Stimulated activated CD8-positive, alpha-beta memory T cell treated with anti-CD3 and anti-CD28 coated beads, Interleukin-2, amount 100 ng/mL, for 1 hour (primary cell): ENCODE measurements at places on chromosomes 6 and 20.

DNA sequence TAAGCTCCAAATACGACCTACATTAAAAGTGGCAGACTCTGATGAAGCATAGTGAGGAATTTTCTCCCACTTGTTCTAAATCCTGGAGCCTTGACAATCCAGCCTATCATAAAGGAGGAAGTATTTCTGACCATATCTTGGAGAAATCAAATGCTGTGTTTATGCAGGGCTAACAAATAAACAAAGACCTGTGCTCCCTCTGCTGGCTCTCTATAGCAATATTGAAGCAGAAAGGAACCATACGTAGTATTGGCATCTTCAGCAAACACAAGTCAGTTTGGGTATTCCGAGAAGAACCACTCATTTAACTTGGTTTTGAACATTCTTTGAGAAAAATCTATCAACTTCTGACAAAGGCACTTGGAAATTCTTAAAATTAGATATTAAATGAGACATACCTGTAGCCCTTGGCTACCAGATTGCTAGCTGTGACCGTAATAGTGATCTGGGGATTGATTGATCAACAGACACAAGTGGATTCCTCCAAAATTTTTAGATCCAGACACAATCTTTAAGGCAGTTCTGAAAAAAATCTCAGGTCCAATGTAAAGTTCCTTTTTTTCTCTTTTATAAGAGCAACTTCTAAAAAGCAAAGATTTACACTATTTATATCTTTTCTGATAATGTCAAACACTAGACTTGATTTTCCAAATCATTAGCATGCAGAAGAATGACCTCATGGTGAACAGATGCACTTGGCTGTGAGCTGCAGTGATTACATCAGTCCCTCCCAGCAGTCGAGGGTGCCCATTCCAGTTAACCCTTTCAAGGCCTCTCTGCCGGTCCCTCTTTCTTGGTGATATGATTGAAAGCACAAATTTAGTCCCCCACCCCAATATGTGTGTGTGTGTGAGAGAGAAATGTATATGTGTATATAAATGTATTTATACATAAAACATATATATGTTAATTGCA, 40.2 kb downstream of the INSM1 start:
- no peak for DNase-seq

- DNase-seq: no peak
These were observed 10.0 kb downstream of the SNX5 start for GRCh38 chr20:17958373-17959256.

DNA sequence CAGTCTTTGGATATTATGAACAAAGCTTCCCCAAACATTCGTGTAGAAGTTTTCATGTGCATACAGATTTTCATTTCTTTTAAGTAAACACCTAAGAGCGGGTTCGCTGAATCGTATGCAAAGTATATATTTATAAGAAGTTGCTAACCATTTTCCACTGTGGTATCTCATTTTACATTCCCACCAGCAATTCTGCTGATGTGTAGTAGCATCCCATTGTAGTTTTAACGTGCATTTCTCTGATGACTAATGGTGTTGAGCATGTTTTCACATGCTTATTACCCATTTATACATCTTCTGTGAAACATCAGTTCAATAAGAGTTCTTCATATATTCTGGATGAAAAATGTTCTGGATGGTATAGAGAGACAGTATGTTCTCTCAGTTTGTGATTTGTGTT, 97.4 kb downstream of the IYD start:
- DNase-seq: no peak

DNA sequence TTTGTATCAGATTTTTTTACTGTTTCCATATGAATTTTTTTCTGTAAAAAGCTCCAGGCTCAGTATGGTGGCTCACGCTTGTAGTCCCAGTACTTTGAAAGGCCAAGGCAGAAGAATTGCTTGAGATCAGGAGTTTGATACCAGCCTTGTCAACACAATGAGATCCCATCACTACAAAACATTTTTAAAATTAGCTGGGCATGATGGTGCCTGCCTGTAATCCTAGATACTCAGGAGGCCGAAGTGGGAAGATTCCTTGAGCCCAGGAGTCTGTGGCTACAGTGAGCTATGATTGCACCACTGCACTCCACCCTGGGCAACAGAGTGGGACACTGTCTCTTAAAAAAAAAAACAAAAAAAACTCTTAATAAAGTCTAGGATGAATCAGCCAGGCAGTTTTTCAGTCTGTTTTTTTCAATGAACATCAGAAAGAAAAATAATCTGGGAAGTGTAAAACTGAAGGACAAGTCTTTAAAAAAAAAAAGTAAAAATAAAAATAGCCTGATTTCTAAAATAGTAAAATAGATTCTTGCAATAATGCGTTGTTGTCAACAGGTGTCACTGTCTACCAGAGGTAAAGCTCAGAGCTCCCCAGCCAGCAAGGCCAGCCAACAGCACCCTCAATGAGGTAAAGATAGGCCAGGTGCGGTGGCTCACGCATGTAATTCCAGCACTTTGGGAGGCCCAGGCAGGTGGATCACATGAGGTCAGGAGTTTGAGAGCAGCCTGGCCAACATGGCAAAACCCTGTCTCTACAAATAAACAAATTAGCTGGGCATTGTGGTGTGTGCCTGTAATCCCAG, 9.3 kb upstream of the ATG5 start:
- DNase-seq: peak; percentile 17

DNA sequence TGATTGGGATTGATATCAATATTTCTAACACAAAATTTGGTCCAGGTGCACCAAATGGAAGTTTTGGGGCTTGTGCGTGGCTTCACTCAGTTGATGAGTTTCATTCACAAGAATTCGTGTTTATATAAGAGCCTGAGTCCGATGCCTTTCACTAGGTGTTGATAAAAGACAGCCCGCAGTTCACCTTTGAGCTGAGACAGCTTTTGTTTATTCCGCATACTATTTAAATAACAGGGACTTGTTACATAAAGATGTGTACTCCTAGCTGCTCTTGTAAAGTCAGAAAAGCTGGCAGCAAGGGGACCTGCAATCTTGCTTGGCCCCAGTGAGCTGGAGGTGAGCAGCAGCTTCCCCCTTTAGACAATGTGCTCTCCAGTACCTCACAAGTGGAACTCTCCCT, 19.0 kb upstream of the NRN1 start:
- DNase-seq: no peak

GRCh38 chr20:42204109-42204660, 586.0 kb upstream of the CHD6 start:
- no peak for DNase-seq

DNA sequence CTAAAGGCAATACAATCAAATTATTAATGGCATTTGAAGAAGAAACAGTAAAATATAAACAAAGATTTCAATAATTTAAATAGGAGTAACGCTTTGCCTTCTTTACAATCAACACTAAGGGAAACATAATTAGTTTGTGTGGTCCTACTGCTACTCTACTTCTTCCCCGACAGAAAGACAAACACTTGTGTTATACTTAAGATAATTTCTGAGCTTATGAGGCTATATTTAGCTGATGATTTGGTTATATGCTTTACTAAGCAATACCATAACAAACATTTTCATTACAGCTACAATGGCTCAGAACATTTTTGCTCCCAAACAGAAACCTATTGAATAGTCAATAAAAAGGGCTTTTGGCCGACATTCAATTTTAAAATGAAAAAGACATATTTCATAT, 1217.2 kb upstream of the GJE1 start:
- DNase-seq: no peak

- DNase-seq: no peak
These were observed 13.4 kb downstream of the NAPB start for GRCh38 chr20:23407781-23408464.

- DNase-seq: no peak
These were observed 143.6 kb downstream of the MRPL14 start for GRCh38 chr6:43983632-43984031.

- no peak for DNase-seq
These were observed 15.7 kb downstream of the ATG5 start for GRCh38 chr6:106309766-106310373.

DNA sequence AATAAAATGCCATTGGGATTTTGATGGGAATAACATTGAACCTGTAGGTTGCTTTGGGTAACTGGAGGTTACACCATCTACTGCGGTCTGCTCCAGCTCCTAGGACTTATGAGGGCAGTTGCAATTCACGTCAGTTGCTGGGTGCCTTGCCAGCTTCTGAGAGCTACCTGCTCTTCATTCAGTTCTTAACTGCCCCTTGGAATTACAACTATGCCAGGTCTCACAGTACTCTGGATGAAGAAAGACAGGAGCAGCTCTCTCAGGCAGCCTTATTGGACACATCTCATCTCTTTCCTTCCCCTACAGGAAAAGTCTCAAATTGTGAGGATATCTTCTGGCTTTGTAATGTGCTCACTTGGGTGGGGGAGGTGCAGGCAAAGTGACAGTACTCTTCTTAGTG, 1643.3 kb downstream of the GRIK2 start:
- DNase-seq: no peak

- DNase-seq: no peak
These were observed 47.7 kb upstream of the DACT2 start for GRCh38 chr6:168367285-168367751.

DNA sequence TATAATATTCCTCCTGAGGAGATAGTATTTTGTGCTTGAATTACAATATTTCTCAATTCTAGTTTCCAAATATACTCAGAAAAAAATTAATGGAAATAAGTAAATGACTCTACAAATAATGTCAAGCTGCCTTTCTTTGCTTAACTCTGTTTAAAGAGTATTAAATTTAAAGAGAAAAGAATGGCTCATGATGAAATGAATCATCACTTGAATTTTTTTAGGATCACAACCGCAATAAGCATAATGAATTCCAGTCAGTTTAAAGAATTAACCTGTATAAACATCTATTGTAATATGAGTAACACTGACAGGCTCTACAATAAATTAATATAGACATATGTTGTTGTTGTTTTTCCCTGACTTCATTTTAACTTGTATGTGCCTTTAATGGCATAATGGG, 266.2 kb upstream of the ADGRB3 start:
- no peak for DNase-seq

- DNase-seq: no peak
These were observed 4.6 kb upstream of the TGM2 start for GRCh38 chr20:38169636-38170193.
